ENCODE measurements at places on chromosomes 3 and 15.

DNA sequence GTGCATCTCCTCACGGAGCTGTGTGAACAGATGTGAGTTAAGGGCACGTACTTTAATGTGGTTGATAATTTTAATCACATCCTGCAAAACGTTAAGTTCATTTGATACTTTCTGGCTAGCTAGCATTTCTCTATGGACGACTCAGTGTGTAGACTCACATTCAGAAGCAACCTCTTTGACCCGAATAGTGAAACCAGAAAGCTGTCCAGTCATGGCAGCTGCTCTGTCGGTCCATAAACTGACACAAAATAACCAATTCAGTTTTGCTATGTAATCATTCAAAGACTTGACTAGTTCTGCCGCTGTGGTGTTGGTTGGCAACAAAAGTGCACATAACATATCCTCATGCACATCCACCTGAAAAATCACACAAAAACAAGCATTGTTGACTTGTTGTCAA, 3.7 kb upstream of the GFM1 start:
- no peak for DNase-seq

DNA sequence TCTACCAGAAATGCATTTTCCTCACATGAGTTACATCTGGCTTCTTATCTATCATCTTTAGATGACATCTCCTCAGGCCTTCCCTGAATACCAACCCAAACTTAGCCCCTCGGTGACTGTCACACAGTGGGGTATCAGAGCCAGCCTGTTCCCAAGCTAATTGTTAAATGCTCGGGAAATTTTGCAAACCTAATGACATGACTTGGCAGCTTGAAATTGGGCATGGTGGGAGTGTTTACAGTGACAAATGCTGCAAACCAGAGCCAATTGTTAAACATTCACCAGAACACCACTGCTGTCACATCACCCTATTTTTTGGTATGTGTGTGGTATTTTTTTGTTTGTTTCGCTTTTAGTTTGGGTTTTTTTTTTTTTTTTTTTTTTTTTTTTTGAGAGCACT, 130.8 kb downstream of the HCN4 start:
- no peak for DNase-seq

DNA sequence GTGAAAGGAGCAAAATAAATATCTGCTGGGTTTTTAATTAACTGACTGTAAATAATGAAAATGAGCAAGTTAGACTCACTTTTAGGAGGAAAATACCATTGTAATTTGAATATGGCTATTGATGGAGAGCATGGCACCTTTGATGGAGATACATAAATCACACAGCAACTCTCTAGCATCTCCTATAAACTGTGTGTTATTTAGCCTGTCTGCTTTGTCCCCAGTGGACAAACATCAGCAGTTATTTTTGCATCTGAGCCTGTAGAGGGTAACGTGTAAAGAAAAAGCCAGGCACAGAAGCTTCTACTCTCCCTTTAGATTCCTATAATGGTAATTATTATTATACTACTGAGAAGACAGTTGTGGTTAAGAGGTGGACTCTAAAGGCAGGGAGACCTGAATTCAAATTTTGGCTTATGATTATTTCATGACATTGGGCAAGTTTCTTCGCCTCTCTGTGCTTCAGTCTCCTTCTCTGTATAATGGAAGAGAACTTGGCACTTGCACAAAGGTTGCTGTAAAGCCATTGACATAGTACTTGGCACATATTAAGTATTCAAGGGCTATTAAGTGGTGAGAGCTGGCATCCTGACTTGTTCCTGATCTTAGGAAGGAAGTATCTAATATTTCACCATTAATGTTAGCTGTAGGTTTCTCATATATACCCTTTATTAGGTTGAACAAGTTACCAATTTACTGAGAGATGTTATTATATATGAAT, 289.5 kb upstream of the TRIM42 start:
- DNase-seq: no peak

GRCh38 chr3:73225146-73225855, 163.8 kb downstream of the EBLN2 start:
- DNase-seq: no peak

DNA sequence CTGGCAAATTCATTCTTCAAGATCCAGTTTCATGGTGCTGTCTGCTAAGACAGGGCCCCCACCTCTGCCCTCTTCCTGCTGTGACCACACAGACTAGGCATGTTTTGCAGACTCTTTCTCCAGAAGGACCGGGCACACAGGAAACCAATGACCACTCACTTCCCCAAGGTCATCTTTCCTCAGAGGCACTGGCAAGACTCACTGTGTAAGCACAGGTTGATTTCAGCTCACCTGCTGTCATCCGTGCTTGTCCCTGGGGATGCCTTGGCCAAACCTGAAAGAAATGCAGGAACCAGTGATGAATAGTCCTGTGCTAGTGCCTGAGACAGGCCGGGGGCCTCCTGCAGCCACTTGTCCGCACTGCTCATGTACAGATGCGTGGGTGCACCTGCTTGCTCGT, 33.5 kb downstream of the ALS2CL start:
- DNase-seq: no peak

DNA sequence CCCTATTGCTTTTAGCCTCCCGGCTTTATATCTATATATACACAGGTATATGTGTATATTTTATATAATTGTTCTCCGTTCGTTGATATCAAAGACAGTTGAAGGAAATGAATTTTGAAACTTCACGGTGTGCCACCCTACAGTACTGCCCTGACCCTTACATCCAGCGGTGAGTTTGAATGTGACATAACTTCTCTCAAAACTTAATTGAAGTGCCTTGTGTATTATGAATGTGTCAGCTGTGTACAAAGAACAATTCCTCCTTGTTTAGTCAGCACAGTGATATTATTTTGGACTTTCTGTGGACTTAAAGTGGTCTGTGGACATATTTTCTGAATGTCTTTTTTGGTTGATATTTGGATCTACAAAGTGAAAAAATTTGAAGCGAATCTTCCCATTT, 220 bp downstream of the TP63 start:
- no peak for DNase-seq

Data from NCI-H146 (cell line).